ENCODE measurements at places on chromosomes 13 and 19.

DNA sequence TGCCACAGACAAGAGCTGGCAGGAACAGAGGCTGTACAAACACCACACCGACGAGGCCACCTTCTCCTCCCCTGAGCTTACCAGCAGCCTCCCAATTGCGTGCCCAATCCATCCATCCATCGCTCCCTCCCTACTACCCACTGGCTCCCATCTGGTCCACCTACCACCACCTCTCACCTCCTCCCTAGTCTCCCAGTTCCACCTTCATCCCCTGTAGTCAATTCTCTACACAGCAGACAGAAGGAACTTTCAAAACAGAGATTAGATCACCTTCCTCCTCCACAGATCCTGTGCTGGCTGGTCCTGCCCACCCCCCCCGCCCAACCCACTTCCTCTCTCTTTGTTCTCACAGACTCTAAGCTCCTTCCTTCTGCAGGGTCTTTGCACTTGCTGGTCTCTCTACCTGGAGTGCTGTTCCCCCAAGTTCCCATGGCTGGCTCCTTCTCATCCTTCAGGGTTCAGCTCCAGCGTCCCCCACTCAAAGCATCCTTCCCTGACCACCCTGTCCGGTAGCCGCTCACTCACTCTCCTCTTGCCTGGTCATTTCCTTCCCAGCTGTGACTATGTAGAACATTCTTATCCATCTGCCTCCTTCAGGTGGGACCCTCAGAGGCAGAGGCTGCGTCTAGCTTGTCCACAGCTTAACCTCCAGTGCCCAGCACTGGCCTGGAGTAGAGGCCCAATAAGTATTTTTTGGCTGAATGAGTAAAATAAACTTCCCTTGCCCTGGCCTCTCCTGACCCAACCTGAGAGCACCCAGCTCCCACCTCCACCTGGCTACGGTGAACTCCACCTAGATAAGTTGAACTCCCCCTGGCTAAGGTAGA is 23.0 kb downstream of the PIN1 start:
- DNase-seq = no peak

DNA sequence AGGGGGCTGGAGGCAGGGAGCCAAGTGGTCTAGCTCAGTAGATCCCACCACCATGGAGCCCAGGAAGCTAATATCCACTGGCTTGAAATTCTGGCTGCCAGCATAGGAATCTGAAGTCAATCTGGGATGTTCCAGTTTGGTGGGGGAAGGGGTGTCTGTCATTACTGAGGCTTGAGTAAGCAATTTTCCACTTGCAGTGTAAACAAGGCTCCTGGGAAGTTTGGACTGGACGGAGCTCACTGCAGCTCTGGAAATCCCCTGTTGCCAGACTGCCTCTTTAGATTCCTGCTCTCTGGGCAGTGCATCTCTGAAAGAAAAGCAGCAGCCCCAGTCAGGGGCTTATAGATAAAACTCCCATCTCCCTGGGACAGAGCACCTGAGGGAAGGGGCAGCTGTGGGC is 349.2 kb upstream of the KLHL1 start:
- DNase-seq = no peak

- DNase-seq = no peak
Measured at GRCh38 chr19:12952488-12953137, 4.4 kb downstream of the GADD45GIP1 start.

- DNase-seq = no peak
Measured at GRCh38 chr13:95411428-95412040, 110.3 kb upstream of the ABCC4 start.

- DNase-seq = no peak
Measured at GRCh38 chr13:95264225-95264624, 37.0 kb downstream of the ABCC4 start.

DNA sequence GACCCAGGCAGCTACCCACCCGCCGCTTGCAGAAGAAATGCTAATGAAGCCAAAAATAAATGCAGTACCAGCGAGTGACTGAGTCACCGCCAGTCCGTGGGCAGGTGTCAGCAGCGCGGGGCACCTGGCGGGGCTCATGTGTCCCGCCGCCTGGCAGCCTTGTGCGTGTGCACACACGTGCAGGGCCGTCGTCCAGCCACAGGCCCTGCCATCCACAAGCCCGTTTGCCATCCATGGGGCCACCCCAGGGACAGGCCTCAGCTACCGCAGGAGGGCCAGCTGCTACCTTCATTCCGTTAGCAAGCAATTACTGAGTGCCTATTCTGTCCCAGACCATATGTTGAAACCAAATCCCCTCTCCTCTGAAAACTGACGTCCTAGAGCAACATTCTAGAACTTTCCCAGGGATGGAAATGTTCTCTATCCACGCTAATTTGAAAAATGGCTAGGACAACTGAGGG is 20.5 kb downstream of the NCAN start:
- DNase-seq = no peak

- no peak for DNase-seq
Measured at GRCh38 chr19:33040994-33041827, 23.5 kb downstream of the RHPN2 start.

DNA sequence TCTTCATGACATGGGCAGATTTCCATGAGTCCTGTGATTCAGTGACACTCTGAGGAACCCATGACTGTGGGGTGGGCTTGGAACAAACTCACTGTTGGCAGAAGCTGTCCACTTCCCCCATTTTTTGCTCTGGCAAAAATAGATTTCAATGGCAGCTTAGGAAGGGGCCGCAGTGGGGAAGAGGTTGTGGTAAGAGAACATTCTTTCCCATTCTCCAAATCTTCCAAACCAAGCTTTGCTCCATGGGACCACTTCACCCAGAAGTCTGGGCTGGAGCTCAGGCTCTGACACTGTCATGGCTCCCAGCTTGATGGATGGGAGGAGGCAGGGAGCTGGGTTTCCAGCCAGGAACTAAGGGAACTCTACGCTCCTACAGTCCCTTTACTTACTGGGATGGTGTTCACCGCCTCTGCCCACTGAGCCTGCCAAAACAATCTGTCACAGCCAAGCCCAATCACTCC is 24.9 kb upstream of the MEDAG start:
- DNase-seq = peak; percentile 42

- DNase-seq = no peak
Measured at GRCh38 chr13:20291037-20291436, 58.9 kb upstream of the GJB6 start.

DNA sequence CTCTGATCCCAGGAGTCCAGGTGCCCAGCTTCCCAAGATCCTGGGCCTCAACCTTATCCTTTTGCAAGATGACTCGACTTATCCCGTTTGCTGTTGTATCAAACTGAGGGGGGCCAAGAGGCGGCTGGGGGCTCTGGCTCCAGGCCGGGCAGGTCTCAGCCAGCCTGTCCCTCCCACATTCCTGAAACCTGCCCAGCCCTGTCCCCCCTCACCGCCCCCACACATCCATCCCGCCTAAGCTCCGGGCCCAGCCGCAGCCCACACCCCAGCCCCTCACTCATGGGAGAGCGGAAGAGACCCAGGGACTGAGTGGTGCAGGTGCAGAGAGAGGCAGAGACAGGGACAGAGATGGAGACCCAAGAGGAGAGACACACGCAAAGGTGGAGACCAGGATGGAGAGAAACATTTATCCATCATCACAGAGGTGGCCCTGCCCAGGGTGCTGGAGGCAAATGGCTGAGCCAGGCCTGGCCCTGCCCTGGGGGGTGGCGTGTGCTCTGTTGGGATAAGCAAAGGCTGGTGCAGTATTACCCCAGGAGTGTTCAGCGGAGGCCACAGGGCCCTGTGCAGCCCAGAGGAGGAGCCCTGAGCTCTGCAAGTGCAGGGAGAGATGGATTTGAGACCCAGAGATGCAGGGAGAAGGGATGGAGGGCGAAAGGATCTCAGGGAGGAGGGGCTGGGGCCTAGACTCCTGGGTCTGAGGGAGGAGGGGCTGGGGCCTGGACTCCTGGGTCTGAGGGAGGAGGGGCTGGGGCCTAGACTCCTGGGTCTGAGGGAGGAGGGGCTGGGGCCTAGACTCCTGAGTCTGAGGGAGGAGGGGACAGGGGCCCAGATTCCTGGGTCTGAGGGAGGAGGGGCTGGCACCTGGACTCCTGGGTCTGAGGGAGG is 1.6 kb downstream of the BCAM start:
- no peak for DNase-seq

DNA sequence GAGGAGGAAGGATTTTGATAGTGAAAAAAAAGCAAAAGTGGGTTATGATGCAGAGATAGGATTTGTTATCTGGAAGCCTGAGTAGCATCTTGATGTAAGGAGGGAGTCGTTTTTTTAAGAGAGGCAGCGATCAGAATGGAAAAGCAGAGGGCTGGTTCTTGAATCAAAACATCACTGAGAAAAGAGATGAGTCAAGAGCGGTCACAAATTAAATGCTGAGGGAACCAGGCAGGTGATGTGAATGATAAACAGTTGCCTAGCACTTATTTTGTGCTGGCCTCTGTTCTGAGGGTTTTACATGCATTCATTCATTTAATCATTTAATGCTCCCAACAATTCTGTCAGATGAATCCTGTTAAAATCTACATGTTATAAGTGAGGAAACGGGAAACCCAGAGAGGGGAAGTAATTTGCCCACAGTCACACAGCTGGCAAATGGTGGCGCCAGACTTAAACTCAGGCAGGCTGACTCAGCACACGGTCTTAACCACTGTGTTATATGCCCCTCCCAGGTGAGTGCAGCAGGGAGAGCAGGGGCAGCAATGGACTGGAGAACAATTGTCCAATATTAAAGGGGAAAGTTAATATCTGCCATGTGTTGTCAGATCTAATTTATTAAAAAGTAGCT is 21.4 kb downstream of the SIGLECL1 start:
- DNase-seq = no peak

- no peak for DNase-seq
Measured at GRCh38 chr13:51534041-51534817, 50.0 kb upstream of the WDFY2 start.

GRCh38 chr19:49301866-49302252 is 23.1 kb downstream of the SLC6A16 start:
- DNase-seq = no peak

GRCh38 chr13:67238277-67238859 is 8.2 kb upstream of the PCDH9 start:
- no peak for DNase-seq

DNA sequence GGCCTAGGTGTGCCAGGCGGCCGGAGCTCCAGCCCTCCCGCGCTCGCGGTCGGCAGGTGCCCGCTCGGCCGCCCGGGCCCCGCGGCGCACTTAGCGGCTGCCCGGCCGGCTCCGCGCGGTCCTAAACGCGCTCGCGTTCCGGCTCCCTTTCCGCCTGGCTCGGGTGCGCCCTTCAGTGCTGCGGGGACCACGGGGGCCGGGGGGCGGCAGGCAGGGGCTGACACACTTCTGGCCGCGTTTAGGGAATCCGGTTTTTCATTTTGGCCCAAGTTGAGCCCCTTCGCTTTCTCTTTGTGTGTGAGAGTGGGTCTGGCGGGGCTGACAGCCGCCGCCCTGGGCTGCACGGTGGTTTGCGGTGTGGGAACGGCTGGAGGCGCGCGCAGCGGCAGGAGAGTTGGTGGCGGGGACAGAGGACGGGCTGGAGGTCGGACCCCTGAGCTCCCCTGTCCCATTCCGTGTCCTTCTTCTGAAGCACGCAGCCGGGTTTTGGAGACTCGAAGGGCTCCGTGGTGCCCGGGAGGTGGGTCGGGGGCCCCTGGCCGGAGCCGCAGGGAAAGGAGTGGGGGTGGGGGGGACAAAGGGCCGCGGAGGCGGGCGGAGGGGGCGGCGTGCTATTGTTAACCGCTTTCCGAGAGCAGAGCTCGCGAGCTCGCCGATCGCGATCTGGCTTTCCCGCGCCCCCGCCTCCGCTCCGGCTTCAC is 3.1 kb downstream of the FGF9 start:
- DNase-seq = peak; percentile 71

GRCh38 chr13:74550039-74550438 is 415.8 kb upstream of the KLF12 start:
- no peak for DNase-seq

GRCh38 chr13:64293923-64294322 is 2878.3 kb upstream of the PCDH20 start:
- DNase-seq = no peak

GRCh38 chr13:21671620-21672286 is 880 bp downstream of the FGF9 start:
- DNase-seq = no peak

DNA sequence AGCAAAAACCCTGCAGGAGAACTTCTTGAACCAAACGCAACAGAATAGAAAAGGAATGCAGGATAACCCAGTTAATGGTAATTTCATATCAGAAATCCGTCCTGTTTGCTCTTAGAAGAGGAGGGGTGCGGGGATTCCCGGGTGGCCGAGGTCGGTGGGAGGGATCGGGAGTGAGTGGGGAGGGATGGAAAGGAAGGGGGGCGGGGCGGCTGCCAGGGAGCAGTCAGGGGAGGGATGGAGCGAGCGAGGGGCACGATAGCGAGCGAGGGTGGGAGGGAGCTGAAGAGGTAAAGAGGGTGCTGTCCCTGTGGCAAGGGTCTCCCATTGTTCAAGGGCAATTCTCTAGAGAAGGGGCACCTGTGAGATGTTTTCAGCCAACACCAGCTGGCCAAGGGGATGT is 26.5 kb downstream of the CD177 start:
- no peak for DNase-seq

DNA sequence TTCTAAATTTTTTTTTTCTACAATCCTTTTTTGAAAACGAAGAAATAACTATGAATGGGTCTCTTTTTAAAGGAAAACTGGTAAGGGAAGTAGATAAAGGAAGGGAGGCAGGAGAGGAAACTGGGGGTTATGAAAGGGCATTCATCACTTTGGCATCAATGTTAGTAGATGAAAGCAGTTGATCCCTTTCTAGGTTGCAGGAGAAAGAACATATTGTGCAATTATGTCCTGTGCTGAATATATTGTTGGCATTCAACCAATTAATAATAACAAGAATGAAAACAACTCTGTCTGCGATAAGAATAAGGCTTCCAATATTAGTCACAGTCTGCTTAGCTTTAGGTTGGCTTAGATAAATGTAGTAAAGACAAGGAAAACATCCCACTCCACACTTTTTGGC is 796.8 kb upstream of the KLHL1 start:
- no peak for DNase-seq

DNA sequence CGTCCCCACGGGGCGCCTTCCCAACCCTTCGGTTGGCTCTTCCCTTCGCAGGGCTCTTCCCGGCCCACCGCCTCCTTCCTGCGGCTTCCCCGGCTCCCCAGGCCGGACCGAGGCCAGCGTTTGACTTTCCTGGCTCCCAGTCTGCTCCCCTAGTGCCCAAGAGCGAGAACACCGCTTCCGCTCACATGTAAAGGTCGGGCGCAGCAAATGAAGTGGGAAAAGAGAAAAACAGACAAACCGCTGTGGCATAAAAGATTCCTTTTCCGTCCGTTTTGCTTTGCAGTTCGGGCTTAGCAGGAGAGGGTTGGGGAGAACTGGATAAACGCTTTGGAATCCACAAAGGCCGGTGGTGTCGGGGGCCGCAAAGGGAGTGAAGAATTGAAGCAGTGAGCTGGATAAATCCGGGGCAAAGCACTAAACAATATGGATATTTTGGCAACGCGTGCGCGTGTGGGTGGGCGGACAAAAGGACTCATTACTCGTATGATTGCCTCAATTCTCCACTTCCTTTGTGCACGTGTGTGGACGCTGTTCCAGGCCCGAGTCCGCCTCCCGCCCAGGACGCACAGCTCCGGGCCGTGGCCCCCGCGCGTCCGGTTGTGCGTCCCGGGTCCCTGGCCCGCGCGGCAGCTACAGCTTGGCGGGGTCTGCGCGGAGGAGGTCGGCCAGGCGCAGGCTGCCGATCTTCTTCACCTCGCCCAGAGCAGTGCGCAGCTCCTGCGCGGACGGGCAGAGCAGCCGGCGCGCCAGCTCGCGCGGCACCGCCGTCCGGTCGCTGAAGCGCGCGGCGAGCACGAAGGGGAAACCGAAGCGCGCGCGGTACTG is 8.6 kb upstream of the CDX2 start:
- DNase-seq = peak; percentile 42

Measured in left forelimb (tissue), 1 donor.